ENCODE measurements at places on chromosomes 11 and 22.

DNA sequence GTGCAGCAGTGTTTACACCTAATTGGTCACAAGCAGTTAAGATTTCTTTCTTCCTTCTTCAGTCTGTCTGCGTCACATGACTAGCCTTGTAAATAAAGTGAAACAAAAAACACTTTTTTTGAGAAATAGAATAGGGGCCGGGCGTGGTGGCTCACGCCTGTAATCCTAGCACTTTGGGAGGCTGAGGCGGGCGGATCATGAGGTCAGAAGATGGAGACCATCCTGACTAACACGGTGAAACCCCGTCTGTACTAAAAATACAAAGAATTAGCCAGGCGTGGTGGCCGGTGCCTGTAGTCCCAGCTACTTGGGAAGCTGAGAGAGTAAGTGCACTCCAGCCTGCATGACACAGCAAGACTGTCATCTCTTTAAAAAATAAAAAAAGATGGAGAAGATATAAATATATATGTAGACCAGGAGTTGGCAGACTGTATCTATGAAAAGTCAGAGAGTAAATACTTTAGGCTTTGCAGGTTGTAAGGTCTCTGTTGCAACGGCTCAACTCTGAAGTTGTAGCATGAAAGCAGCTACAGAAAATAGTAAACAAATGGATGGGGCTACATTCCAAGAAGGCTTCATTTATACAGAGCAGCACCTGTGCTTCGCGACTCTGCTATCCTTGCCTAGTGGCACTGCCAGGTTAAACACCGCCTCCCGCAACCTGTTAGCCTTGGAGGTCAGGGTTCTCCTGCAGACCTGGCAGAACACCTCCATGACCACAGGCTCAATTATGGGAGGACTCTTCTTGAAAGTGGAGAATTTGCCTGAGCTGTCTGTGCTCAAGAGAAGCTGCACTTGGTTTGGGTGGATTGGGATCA is 55.9 kb downstream of the PPP6R2 start:
- no peak for DNase-seq

- DNase-seq, result no peak
Observed at GRCh38 chr22:31019191-31019930, 50.3 kb downstream of the TUG1 start.

DNA sequence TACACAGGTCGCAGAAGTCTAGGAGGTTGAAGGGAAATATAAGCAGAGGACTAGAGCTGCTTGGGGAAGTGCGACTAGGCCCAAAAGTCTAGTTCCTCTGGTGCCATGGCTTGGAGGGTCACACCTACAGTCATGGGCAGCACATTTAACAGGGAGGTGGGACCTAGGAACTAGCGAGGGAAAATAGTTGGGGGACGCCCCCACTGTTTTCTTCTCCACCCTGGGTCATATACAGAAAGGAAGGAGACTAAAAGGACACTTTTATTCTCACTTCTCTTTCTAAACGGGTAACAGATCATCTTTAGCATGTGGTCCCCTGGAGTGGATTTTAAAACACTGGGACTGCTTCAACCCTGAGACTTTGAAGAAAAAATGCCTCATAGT is 16.6 kb downstream of the APIP start:
- no peak for DNase-seq

DNA sequence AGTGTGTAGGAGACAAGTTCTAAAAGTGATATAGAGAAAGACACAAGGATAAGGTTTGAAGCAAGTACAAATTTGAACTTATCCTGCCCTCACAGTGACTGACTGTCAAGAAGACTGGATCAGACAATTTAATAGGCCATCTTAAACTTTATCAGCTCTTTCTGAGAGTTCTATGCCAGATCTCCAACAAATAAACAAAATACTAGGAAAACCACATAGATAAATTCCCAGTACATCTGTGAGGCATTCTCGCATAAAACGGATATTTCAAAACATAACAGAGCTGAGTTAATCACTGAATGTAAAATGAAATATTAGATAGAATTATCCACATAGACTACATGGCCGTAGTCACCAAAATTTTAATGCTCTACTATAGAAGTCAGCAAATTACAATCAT is 120.9 kb upstream of the LUZP2 start:
- DNase-seq, result no peak

DNA sequence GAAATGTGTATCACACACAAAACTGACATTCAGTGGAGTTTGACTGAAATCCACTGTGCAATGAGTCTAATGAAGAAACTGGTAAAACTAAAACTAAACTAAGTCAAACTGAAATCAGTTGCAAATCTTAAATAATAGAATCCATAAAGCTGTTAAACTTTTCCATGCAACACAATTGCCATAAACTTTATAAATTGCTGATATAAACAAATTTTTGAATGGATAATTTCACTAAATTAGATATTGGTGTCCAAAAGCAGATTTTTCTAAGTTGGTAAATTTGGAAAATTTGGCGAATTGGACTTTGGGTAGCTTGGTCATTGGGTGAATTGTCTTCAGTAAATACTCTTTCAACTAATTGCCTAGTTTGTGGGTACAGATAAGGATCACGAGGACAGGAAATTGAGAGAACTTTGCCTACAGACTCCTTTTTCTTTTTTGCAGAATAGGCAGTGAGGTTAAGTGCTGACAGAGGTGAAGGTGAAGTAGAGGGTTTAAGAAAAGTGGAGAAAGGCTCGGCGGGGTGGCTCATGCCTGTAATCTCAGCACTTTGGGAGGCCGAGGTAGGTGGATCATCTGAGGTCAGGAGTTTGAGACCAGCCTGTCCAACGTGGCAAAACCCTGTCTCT is 12.8 kb downstream of the MRPL17 start:
- no peak for DNase-seq

GRCh38 chr11:92111287-92111686 is 113.3 kb upstream of the FAT3 start:
- DNase-seq, result no peak

- no peak for DNase-seq
Observed at GRCh38 chr11:34948696-34949095, 32.3 kb downstream of the PDHX start.

GRCh38 chr11:18457450-18457849 is 1.8 kb downstream of the LDHAL6A start:
- DNase-seq, result no peak
